ENCODE measurements at places on chromosomes 16 and 17.

DNA sequence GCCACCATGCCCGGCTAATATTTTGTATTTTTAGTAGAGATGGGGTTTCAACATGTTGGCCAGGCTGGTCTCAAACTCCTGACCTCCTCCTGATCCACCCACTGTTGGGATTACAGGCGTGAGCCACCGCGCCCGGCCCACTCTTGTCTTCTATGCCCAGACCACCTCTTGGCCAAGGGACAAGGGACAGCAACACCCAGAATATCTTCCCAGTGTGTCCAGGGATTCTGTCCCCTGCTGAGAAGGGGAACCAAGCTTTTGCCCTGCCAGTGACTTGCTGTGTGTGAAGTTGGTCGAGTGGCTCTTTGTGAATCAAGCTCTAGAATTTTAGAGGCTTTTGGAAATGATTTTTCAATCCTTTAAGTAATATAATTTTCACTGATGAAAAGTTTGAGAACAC lies 1.7 kb upstream of the MPO start:
- no peak for DNase-seq

DNA sequence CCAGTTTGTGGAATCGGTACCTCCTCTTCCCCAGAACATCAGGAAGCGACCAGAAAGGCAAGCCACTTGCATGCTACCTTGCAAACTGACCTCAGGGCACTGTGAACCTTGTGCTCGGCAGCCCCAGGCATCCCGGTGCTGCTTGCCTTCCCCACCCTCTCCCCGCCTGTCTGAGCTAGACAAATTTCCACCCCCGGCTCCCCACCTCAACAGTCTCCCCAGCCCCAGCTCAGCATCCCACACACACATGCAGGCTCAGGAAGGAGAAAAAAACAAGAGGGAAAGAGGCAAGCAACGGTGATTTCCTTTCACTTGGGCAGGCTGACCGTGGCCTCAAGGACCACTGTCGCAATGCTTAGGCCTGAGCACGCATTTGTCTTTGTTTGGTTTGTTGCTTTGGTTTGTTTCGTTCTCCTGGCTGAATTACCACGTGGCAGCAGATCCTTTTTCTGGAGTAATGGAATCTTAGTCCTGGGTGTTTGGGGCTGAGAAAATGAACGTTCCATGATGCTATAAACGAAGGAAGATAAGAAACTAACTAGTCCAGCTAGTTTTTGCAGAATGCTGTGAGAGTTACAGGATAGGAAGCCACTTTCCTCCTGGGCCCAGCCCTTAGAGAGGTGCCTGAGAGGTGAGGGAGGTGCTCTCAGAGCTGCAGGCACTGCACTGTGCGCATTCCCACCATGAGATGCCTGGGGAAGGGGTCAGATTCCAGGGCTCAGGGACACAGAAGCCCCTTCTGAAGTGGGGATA lies 27.9 kb downstream of the SDK2 start:
- DNase-seq, result no peak

- DNase-seq, result peak; percentile 79
Measured at GRCh38 chr17:40607641-40608040, 40.0 kb downstream of the SMARCE1 start.

DNA sequence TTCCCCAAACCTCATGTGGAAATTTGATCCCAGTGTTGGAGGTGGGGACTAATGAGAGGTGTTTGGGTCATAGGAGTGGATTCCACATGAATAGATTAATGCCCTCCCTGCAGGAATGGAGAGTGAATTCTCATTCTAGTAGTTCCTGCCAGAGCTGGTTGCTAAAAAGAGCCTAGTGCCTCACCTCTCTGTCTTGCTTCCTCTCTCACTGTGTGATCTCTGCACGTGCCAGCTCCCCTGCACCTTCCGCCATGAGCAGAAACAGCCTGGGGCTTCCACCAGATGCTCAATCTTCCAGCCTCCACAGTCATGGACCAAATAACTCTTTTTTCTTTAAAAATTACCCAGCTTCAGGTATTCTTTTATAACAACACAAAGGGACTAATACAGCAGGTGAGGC lies 72.9 kb upstream of the CLEC3A start:
- DNase-seq, result no peak

- no peak for DNase-seq
Measured at GRCh38 chr17:55430541-55431288, 9.1 kb upstream of the MMD start.

DNA sequence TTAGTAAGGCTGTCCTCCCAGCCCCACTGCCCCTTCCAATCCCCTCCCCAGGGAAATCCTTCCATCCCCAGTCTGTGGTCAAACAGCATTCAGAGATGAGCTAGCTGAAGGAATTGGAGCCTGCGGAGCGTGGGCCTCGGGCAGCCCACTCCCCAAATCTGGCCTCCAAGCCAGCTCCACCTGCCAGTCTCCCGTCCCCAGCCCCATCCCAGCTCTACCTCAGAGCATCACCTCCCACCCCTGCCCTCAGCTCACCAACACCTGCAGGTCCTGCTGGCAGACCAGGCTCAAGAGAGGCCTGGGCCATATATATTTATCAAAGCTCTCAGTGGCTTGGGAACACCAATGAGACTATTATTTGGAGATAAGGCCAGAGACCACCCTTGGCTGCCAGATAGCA lies 5.2 kb upstream of the SPPL2C start:
- no peak for DNase-seq

- no peak for DNase-seq
Measured at GRCh38 chr17:65062171-65062915, 5.8 kb upstream of the GNA13 start.

DNA sequence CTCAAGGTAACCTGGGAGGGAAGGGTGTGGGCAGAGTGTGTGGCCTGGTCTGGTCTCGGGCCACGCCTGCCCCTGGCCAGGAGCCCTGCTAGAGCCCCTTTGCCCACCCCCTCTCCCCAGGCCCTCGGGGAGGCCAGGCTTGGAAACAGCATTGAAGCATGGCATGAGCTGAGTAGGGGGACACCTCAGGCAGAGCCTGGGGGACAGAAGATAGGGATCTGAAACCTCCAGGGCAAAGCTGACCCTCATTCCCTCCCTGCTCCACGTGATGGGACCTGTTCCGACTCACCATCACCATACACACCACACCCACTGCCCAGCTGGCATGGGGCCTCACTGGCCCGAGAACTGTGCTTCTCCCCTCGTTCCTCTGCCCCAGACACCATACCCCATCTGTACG lies 2.5 kb downstream of the RFNG start:
- no peak for DNase-seq

- DNase-seq, result no peak
Measured at GRCh38 chr16:69195369-69196029, 8.5 kb downstream of the SNTB2 start.

- DNase-seq, result no peak
Measured at GRCh38 chr17:58527949-58528348, 13.5 kb upstream of the MTMR4 start.

GRCh38 chr16:81553814-81554675 lies 109.4 kb downstream of the CMIP start:
- DNase-seq, result no peak

Data from CD4-positive, alpha-beta T cell treated with Interleukin-10 for 1 hour (primary cell).